ENCODE measurements at places on chromosomes 4 and X.

GRCh38 chr4:72390409-72390808 is 178.6 kb downstream of the ADAMTS3 start:
- no peak for DNase-seq

- no peak for DNase-seq
Measured at GRCh38 chr4:143437937-143438336, 75.6 kb upstream of the SMARCA5 start.

DNA sequence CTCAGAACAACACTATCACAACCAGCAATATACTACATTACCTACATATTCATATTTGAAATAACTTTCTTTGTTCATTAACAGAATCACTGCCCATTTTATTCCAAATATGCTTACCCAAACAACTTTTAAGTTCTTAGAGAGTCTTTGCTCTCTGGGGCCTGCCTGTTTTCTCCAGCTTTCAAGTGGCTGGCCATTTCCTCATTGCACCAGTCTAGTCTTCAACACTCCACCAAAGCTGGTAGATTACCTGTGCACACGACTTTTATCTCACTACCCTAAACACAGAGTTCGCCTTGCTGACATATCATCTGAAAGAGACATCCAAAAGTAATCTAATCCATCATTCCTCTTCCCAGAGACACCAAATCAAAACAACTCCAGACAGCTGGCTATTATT is 66.2 kb downstream of the PRDM5 start:
- DNase-seq = no peak

DNA sequence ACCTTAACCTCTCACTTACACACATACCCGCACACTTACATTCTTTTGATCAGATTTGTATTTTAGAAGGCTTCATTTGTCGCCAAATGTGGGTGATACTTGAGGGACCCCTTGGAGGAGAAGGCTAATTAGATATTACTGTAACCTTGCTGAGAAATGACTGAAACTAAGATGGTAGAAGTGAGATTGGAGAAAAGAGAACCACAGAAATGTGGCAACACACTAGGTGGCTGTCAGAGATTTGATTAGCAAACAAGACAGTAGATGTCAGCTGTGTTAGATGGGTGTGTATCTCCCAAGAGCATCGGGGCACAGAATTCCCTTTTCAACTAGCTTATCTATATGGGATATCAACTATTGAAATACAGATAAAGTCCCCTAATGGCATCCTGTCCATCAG is 149.3 kb upstream of the FABP2 start:
- DNase-seq = no peak

- no peak for DNase-seq
Measured at GRCh38 chrX:53262918-53263394, 18.4 kb downstream of the IQSEC2 start.

- no peak for DNase-seq
Measured at GRCh38 chrX:3029129-3029528, 12.1 kb upstream of the ARSF start.

DNA sequence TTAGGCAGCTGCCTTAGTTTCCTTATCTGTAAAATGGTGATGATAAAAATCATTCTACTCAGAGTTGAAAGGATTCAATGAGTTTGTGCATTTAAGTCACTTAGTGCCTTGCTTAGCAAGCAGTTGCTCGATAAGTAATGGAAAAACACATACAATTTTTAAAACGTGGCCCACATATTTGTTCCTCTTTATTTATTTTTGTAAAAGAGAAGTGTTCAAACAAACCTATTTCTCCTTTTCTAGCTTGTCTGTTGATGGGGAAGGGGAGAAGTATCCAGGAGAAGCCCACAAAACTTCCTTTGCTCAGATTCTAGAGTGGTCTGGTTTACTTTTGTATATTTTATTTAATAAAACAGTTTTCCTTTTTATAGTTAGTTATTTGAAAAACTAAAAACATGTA is 3.3 kb upstream of the HPGDS start:
- DNase-seq = no peak

DNA sequence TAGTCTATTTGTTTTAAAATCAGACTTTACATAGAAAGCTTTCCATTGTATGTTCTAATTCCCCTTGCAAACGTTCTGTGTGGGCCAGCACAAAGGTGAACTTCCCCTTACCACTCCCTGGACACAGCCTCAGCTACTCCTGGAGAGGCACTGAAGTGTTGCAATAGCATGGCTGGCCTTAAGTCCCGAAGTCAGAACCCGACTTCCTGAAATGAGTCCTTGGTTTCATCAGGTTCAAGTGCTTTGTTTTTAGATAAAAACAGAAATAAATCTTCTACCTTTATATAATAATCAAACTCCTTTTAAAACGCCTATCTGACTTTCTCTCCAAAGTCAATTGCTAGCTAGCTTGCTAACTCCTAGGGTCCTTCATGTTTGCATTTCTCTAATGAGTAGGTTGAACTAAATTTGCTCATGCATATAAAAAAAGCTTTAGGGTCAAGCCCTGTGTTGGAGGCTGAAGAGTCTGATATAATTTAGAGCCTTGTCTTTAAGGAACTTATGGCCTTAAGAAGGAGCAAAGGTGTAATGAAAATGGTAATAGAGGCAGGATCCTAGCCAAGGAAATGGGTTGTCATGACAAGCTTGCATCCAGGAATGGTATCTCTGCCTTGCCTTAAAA is 9.0 kb downstream of the BMP3 start:
- DNase-seq = no peak

- no peak for DNase-seq
Measured at GRCh38 chr4:163600727-163601126, 106.2 kb downstream of the TMA16 start.

DNA sequence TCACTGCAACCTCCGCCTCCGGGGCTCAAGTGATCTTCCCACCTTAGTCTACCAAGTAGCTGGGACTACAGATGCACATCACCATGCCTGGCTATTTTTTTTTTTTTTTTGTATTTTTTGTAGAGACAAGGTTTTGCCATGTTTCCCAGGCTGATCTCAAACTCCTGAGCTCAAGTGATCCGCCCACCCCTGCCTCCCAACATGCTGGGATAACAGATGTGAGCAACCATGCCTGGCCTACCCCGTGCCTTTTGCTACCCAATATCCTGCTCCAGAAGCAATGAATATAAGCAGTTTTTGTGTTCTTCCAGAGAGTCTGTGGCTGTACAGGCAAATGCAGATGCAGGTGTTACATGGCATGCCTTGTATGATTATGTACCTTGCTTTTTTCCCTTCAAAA is 50.5 kb downstream of the TBC1D14 start:
- no peak for DNase-seq

GRCh38 chr4:85571008-85571407 is 96.1 kb downstream of the ARHGAP24 start:
- DNase-seq = no peak

GRCh38 chr4:25834411-25835107 is 28.2 kb downstream of the SEL1L3 start:
- no peak for DNase-seq
